Progenitor cell of endocrine pancreas (in vitro differentiated cells): ENCODE measurements at places on chromosomes 7 and 10. TPM values are rescaled to one million over a fixed set of nuclear protein-coding genes. Genes with fewer than 3 reads are reported as not detected.
A peak's percentile ranks its signal among the peaks of the same experiment; 100 is the strongest.

DNA sequence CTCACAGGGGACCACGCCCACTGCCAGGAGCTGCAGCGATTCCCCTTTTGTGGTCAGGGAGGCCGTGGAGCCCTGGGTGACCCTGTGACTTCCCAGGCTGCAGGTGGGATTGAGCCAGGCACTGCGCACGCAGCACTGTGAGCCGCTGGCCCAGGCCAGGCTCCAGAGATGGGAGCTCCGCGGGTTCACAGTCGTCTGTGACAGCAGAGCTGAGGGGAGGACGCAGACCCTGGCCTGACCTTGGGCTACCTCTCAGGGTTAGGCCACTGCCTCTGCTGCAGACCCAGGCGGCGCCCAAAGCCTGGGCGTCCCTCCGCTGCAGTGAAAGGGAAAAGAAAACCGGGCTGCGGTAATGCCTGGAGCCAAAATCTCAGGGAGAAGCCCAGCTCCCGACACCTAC, 107.5 kb upstream of the GPR26 start:
- no peak for DNase-seq

DNA sequence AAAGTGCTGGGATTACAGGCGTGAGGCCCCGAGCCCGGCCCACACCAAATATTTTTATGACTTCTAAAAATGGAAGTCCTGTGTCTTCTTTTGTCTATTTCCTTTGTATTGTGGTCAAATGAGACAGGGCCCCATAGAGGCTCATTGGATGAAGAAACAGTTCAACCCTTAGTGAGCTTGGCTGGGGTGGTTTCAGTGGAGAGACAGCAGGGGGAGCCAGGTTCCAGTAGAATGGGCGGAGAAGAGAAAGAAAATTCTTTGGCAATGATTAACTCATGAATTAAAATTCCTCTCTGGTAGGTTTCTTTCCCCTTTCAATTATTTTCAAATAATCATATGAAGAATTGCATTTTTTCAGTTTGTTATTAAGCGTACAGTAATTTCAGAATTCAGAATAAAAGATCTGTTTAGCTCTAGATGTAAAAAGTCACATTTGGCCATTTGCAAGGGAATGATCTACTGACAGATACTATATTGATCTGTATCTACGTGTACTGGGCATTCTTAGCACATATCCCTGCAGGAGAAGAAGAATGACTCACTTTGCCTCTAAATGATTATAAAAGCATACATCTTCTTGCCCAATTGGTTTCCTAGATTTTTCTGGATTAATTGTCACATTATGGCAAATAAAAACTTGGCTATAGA, 43.2 kb downstream of the PNLIPRP3 start:
- DNase-seq: no peak

GRCh38 chr7:31948029-31948428, 122.2 kb downstream of the PDE1C start:
- no peak for DNase-seq

GRCh38 chr7:7970531-7971307, 2.1 kb downstream of the GLCCI1 start:
- DNase-seq: no peak

DNA sequence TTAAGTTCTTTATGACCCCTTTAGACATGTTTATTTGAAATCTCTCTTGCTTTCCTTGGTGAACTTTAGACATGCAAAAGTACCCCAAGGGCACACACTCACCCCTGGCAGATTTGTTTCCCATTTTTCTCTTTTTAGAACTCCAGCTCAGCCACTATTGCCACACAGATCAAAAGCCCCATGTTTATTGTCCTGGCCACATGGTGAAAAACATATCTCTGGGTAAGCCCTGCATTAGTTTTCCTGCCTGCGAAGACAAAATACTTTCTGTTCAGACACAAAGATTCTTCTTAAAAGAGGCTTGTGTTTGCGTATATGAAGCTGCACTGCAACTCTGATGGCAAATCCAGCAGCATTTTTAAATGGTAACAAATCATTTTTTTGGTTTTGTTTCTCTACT, 200.0 kb downstream of the POLR1F start:
- DNase-seq: no peak

The CALCR gene
- not detected in 2 replicates for total RNA-seq

- peak; percentile 32 for DNase-seq
Measured at GRCh38 chr7:148883266-148884048, 634 bp downstream of the EZH2 start.

The CNTNAP2 gene
- 6.5 and 8.2 TPM in 2 replicates for total RNA-seq

DNA sequence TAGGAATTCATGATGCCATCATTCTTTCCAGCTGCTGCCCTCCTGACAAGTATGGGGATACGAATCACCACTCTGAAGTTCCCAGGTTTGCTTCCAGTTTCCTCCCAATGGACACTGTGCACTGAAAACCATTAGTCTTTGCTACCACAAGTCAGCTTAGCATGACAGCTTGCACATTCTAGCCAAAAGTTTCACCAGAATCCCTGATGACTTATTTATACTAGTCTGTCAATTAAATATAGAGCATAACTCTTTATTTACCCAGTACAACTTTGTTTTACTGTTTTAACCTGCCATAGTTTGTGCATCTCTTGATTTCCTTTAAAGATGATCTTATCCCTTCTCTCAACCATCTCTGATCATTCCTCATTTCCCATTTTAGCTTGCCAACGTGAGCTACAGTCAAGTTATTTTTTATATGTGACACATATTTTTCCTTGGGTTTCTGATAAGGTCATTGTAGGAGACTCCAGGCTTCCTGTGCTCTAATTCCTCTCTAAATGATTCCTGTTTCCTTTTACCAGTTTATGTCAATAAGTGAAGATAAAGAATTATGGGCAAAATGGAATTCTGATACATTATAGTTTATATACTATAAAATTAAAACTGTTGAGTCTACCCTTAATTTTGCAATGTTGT, 167.5 kb upstream of the MEOX2 start:
- no peak for DNase-seq

GRCh38 chr7:137462847-137463246, 119.3 kb upstream of the PTN start:
- no peak for DNase-seq

DNA sequence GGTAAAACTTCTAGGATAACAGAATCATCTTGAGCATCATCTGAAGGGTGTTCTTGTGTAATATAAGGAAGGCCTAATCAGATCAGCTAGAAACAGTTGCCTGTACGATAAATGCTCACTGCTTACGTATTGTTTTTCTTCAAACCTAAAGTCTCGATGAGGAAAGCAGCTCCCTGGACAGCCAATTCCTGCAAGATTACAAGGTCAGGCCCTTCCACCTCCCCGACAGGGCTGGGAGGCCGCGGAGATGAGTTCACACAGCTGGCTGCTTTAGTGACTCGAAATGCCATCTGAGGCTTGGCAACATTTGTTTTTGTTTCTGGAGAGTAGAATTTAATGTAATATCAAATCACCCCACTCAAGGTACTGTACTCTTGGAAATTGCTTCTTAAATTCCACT, 95.1 kb upstream of the PFKP start:
- DNase-seq: no peak

The CYP26A1 gene
- total RNA-seq: 1.8 and 3.4 TPM in 2 replicates

The ADAMTS14 gene
- total RNA-seq: 0.05 TPM in 1 of 2 replicates, not detected in the other

GRCh38 chr7:48411619-48412018, 240.4 kb downstream of the ABCA13 start:
- DNase-seq: no peak

- DNase-seq: no peak
Measured at GRCh38 chr7:98398567-98399372, 2.1 kb downstream of the BAIAP2L1 start.
